Left colon (tissue), 2 donors: ENCODE measurements at places on chromosomes 2 and 18. TPM values are rescaled to one million over a fixed set of nuclear protein-coding genes. Genes with fewer than 3 reads are reported as not detected.
A peak's percentile ranks its signal among the peaks of the same experiment; 100 is the strongest.

DNA sequence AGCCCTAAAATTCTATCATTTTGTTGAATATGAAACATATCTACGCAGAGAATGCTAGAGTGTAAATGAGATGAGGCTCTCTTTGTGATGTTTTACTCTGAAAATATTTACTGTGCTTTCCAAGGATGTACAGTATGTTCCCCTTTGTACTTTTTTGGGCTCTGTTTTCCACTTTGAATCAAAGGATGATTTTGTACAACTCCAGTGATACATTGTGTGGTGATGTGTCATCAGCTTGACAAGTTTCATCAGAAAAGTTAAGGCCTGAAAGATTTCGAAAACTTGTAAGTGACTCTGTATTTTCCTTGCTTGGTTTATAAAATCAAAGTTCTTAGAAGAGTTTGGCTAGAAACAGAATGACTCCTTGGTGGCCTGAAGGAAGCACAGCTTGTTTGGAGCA, 206.3 kb downstream of the LTBP1 start:
- no peak for DNase-seq

GRCh38 chr2:116692988-116693387, 1121.5 kb upstream of the DDX18 start:
- no peak for DNase-seq

The TSPYL6 gene
- total RNA-seq = not detected

GRCh38 chr2:232525791-232526371, at the start of gene CHRND:
Gene CHRND, plus strand, starts transcription at chr2:232526160. Its CDS starts 56 bp downstream, at chr2:232526216.
- DNase-seq = no peak

The CNTNAP5 gene
- not detected for total RNA-seq

- DNase-seq = no peak
Measured at GRCh38 chr18:11791131-11791530, 60.1 kb upstream of the CHMP1B start.

GRCh38 chr2:44596537-44597320, 235.0 kb downstream of the CAMKMT start:
- no peak for DNase-seq

The CHRNG gene
- not detected for total RNA-seq

The MARCO gene
- 2.7 TPM for total RNA-seq

GRCh38 chr18:48575658-48576456, 37.0 kb downstream of the CTIF start:
- DNase-seq = no peak

The G6PC2 gene
- 0.31 TPM for total RNA-seq

The C18orf54 gene
- 3.4 TPM for total RNA-seq

DNA sequence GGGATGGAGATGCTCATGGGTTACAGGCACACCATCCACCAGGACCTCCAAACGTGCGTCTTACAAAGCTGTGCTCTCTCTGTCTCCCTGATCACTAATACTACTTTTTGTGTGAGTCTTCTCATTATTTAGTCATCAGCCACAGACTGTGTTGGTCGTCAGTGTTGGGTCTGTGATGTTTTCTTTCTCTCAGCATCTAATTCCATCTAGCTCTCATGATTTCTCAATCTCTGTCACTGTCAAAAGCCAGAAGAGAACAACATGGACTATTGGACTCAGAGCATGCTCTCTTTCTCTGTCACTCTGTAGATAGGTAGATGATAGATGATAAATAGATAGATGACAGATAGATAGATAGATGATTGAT, 6.0 kb upstream of the ARL4C start:
- DNase-seq = no peak

GRCh38 chr2:237432484-237433092, 18.6 kb upstream of the COL6A3 start:
- no peak for DNase-seq

The PJVK gene
- 1.1 TPM for total RNA-seq

The GCC2 gene
- total RNA-seq = 91.8 TPM

The KIAA2012 gene
- 0.11 TPM for total RNA-seq

DNA sequence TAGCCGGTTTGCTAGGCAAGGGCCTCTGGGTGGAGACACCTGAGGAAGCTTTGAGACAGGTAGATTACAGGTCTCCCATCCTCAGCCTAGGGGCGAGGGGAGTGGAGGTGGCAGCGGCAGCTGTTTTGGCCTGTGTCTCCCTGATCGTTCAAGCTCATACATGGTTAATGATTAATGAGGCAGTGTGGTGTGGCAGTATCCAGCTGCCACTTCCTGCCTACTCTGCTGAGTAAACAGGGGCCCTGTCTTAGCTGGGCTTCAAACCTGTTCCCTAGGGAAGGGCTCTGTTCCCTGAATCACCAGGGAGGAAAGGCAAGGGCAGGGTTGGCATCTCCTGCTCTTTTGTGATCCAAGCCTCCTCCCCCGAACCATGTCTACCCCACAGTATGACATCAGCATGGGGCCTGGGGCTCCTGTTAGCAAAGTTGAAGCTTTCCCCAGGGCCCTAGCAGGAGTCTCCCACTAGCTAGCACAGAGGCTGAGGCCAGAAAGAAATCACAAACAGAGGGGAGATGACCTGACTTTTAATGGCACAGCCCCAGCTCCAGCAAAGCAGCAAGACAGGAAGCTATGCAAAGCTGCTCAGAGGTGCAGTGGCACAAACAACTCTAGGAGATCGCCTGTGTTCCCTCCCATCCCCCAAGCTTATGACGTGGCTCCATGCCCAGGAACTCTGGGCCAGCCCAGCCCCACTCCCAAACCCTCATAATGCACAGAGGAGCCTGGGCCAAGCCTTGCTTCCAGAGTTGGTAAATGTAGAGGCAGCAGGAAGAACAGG, 3.7 kb upstream of the TUBA4B start:
- DNase-seq = peak; percentile 92

GRCh38 chr2:145596416-145596815, 1076.5 kb upstream of the ZEB2 start:
- no peak for DNase-seq

DNA sequence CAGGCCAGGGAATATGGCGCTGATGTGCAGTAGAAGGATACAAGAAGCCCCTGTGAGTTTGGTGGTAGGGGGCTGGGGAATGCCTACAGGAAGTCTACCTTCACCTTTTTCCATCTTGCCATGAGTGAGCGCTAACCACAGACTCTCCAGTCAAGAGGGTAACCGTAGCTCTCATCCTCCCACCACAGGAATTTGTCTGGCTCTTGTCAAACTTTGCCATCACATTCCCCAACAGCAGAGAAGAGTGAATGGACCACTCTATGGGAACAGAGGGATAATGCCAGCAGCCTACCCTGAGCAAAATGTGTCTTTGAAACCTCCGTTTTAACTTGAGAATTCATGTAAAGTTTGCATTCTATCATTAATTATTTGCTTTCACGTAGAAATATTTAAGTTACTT, 168.3 kb downstream of the NRP2 start:
- DNase-seq = no peak

GRCh38 chr18:22109535-22109934, 59.9 kb upstream of the GATA6 start:
- DNase-seq = no peak

GRCh38 chr18:79951545-79952455, at the start of gene SLC66A2:
Gene SLC66A2, minus strand, starts transcription at chr18:79951653. Its CDS starts 727 bp downstream, at chr18:79950926.
- peak; percentile 96 for DNase-seq

The LYG2 gene
- total RNA-seq = not detected

The C2orf92 gene
- 7.2 TPM for total RNA-seq

The PLEKHA3 gene
- total RNA-seq = 17.7 TPM

DNA sequence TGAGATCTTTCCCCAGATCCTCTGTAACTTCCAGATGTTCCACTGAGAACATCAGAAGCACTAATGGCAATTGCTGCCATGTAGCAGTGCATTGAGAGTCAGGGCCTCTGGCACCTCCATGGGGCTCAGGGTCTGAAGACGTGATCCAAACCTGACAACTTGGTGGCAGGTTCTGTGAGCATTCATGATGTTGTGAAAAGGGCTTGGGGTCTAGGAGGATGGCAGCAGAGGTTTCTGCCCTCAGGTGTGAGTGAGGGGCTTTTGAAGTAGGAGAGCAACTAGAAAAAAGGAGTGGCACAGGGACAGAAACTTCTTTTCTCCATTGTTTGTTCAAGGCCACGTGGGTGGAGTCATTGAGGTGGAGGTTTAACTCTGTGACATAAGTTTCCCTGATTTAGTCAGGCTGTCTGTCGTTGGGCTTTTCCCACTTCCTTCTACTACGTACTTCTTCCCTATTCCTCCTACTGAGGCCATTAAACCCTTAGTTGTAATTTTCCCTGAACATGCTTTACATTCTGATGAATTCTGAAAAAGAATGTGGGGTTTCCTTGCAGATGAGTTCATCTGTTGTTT, 13.1 kb downstream of the CFLAR start:
- DNase-seq = peak; percentile 79

GRCh38 chr2:218400167-218400929, 680 bp downstream of the CTDSP1 start:
- DNase-seq = peak; percentile 69

DNA sequence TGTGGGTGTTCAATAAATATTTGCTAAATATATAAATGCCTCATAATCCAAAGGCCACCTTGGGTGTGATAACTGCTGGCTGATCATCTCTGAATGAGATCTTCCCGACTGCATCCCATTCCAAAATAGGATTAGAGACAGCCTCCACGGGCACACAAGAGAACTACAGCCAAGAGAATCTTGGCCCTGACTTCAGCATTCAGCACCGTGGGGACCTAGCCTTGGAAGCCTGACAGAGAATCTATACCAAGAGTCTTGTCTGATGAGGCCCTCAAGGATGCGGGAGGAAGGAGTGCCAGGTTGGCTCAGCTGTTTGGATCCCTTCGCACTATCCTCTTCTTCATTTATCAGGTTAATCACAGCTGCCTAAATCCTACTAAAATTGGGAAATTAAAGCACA, 85.8 kb downstream of the RBM43 start:
- DNase-seq = no peak

The L3MBTL4 gene
- total RNA-seq = 4.9 TPM

GRCh38 chr2:33209976-33210375, 263.2 kb downstream of the LTBP1 start:
- DNase-seq = no peak

- DNase-seq = peak; percentile 45
Measured at GRCh38 chr2:222594679-222595078, 61.2 kb downstream of the FARSB start.

GRCh38 chr2:80169811-80170594, 134.5 kb downstream of the LRRTM1 start:
- no peak for DNase-seq

The KCNE4 gene
- 0.89 TPM for total RNA-seq

GRCh38 chr18:77905449-77906055, 655.9 kb downstream of the GALR1 start:
- DNase-seq = no peak

The NT5C1B gene
- total RNA-seq = not detected

GRCh38 chr2:119523952-119524694, at the start of gene SCTR:
Gene SCTR, minus strand, starts transcription at chr2:119524483. Its CDS starts 257 bp downstream, at chr2:119524226.
- no peak for DNase-seq

DNA sequence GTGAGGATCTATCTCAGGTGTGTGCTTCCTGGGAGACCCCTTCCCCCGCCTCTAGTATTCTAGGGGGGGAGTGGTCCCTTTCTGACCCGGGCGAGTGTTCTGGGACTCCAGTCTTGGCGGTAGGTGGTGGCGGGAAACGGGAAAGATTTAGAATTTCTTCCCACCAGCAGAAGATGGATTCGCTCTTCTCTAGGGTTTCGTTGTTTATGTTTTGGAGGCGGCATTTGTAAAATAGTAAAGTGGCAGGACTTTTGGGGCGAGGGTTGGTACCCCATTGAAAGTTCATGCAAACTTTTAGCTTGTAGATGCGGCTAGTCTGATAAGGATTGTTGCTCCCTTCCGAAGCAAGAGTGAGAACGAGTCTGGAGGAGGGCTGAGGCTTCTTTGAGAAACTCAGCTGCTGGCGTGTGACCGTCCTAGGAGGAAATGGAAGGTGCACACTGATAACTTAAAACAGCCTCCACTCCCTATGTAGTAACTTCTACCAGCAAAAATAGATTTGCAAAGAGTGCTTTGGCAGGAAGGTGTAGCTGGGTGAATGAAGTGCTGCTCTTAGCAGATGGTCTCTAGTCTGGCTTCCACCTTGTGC, 412 bp downstream of the GPD2 start:
- DNase-seq = peak; percentile 40
